ENCODE measurements at places on chromosomes 3 and 15.

- DNase-seq: no peak
Measured at GRCh38 chr15:44370830-44371229, 56.6 kb upstream of the CTDSPL2 start.

- no peak for DNase-seq
Measured at GRCh38 chr15:88636050-88636449, 2.8 kb upstream of the ISG20 start.

GRCh38 chr15:58459045-58459444 is 27.3 kb downstream of the LIPC start:
- peak; percentile 55 for DNase-seq

DNA sequence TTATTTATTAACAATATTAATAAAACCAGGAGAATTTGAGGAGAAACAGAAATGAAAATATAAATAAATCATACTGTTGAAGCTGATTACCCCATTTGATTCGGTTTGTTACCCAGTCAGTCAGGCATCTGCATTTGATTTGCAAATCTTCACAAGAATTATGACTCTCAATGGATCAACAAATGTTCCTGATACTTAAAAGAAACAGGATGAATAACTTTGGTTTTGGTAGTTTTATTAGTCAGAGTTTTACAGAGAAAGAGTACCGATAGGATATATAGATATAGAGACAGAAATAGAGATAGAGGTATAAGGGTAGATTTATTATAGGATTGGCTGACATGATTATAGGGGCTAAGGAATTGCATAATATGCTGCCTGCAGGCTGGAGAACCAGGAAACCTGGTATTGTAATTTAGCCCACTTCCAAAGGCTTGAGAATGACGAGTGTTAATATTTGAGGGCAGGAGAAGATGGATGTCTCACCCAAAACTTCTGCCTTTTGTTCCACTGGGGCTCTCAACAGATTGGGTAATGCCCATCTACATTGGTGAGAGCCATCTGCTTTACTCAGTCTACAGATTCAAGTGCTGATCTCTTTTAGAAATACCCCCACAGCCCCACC is 241.6 kb upstream of the COL8A1 start:
- no peak for DNase-seq
